Kidney tubule cell (primary cell): ENCODE measurements at places on chromosomes 6 and 20.
A peak's percentile ranks its signal among the peaks of the same experiment; 100 is the strongest.

- DNase-seq = no peak
Observed at GRCh38 chr20:8065691-8066090, 46.1 kb upstream of the TMX4 start.

DNA sequence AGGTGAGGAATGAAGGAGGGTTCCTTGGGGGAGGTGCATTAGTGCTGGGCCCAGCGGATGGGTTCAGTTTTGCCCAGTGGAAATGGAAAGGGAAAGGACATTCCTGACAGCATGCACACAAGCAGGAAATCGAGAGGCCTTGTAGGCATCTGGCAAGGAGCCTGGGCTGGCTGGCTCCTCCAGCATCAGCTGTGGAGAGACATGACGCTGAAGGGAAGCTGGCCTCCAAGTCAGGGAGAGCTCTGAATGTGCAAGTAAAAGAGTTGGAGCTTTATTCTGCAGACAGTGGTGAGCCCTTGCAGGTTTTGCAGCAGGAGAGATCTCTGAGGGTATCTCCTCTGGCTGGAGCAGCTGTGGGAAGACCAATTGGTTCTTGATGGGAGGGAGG lies 154.3 kb downstream of the MRPL14 start:
- peak; percentile 65 for DNase-seq

DNA sequence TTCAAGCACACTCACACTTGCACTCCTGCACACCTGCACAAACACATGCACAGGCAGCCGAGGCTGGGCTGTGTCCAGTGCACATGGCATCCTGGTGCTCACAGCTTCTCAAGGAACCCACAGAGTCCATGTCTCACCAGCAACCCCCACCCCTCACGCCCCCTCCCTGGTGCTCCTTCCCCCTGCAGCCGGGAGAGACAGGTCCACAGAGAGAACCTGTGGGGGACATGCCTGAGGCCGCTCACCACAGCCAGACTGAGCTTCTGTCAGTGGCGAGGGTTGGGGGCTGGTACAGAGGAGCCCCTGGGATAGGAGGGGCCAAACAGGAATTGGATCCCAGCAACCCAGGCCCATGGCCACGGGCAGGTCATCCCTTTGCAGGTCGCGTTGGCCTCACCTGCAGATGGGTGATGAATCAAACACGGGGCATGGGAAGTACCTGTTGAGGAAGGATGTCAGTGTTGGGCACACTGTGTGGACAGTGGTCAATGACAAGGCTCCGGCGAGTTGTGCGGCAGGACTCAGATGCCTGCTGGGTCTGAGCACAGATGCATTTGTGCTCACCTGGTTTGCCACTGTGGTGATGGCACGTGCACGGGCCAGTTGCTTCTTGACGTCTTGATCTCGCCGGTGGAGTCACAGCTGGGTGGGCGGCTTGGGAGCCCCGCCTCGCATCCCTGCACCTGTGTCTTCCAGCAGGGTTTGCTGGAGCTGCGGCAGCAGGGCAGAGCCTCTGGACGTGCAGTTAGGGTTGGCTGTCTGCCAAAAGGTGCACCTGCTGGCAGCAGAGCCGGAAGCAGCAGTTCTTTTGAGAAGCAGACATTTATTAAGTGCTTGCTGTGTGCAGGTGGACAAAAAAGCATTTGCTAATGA lies 113.0 kb downstream of the ERMARD start:
- DNase-seq = peak; percentile 28

DNA sequence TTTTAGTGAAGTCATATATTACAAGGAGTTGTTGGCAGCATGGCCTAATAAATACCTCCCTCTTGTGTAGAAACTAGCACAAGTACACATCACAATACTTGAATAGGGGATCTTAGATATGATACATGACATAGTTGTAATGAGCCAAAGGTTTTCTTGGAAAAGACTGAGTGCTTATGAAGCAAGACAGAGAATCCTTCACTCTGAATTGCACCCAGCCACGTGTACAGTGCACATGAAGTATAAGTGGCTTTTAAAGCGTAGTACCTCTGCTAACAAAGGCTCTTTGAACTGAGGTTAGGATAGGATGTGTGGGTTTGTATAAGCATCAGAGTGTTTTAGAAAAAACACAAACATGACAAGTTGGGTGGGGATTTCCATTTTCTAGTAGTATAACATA lies 145.5 kb upstream of the STMND1 start:
- DNase-seq = no peak

DNA sequence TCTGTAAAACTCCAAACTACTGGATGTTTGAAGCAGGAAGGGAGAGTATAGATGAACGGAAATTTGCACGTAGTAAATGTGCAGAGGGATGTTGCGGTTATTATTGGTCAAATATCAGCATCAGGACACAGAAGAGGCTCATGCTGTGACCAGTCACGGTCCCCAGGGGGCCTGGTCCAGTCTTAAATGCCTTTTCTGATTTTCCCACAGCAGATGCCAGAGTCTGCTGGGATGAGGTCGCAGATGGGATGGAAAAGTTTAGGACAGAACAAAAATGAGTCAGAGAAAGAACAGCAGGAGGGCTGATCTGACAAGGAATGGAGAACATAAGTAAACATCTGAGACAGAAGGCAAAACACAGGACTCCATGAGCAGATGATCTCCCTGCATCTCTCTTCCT lies 11.7 kb upstream of the SIRPG start:
- DNase-seq = peak; percentile 26

DNA sequence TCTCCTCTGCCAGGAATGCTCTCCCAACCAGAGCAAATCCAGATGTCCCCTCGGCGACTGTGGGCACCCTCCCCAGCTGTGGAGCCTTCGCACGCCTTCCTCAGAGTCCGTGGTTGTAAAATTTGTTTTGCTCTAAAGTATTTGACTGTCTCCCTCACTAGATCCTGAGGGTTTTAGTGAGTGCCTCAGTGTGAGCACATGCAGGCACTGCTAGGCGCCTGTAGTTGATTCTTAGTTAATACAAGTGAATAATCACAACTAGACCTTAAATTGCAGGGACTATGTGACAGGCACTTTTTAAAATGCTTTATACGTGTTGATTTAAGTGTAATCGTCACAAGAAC lies 680 bp upstream of the MTCH1 start:
- no peak for DNase-seq

DNA sequence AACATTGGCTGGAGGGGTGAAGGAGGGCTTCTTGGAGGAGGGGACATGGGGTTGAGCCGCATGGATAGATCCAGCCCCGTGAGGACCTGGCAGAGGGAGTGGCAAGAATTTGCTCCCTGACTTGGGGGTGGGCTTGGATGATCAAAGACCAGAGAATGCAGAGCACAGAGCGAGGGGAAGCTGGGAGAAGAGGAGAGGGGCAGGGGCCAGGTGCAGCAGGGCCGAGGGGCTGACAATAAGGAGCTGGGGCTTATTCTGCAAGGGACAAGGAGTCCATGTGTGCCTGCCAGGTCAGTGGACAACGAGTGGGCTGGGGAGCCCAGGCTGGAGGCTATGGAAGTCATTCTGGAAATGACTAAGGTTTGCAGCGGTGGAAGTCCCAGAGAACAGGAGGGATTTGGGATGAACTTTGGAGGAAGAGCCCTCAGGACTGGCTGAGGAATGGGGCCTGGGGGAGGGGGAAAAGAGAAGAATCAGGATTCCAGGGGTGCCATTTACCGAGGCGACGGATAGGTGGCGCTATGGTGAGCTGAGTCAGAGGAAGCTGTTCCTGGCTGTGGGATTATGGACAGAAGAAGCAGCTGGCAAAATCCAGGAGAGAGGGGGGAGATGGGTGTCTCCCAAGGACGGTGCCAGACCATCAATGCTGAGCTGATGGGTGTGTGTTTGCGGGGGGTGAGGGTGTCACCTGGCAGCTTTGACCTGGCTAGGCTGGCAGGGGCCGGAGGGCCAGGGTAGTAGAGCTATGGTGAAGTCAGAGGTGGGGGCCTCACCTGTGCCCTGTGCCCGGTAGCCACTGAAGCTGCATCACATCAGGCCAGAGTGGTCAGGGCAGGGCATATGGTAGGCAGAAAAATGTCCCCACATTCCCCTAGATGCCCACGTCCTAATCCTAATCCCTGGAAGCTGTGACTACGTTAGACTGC lies 7.8 kb downstream of the KCNG1 start:
- DNase-seq = peak; percentile 48

- DNase-seq = no peak
Observed at GRCh38 chr6:157139054-157139708, 184.1 kb downstream of the TMEM242 start.

GRCh38 chr20:48070991-48071652 lies 285.8 kb upstream of the SULF2 start:
- no peak for DNase-seq

DNA sequence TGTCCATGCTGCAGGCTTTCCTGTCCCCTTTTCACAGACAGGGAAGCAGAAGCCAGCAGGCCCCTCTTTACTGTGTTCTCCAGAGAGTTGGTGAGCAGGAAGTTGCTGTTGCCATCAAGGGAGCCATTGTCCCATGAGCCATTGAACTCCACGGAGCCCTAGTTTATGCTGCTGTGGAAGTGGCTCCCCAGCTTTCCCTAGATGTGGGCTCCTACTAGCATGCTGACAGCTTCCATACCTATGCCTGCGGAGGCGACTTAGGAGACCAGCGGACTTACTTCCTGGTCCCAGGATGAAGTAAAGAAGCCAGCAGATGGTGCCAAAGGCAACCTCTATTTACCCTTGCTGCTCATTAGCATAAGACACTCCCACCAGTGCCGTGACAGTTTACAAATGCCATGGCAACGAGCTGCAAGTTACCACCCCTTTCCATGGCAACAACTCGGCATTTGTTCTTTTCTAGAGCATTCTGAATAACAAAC lies 30.8 kb upstream of the FKBP1A start:
- peak; percentile 44 for DNase-seq
